Liver (tissue), 10 donors: ENCODE measurements at places on chromosomes 12 and 14. TPM values are rescaled to one million over a fixed set of nuclear protein-coding genes. Genes with fewer than 3 reads are reported as not detected.

DNA sequence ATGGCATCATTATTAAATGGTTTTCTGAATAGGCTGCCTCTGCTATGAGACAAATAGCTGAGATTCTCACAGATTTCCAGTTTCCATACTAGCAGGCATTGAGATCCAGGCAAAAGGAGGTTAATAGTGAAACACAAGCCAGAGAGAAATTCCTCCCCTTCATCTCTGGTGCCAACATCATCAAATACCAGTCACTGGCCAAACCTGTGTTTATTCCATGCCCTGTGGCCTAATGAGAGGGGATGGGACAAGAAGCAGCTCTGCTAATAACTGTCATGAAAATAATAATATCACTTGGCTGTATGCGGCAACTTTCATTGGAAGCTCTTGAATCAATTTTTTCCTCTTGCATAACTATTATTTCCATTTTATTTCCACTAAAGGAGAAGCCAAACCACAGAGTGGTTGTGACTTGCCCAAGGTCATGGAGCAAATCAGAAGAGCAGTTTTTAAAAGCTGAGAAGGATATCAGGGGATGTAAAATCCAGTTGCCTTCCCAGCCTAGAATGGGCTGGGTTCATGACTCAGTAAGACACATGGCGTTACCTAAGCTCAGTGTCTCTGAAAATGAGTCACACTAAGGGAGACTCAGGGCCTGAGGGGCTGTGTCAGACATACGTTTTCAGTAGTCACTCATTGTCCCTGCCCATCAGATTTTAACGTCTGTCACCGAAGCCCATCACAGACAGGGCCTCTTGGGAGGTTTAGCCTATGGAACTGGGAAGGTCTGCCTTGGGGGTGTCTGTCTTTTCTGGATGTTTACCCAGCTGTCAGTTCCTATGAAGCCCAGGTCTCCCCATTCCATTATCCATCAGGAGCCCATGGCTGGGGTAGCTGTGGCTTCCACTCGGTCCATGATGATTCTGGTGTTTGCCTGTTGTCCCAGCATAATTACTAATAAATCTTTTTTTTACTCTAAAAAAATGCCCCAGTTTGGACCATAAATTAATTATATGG, 208.8 kb upstream of the EEA1 start:
- DNase-seq: no peak
- H3K4me1 ChIP-seq: peaks cover 38% of the 10 kb centered on the region
- peak overlapping the region; percentile 68 for H3K27ac ChIP-seq

DNA sequence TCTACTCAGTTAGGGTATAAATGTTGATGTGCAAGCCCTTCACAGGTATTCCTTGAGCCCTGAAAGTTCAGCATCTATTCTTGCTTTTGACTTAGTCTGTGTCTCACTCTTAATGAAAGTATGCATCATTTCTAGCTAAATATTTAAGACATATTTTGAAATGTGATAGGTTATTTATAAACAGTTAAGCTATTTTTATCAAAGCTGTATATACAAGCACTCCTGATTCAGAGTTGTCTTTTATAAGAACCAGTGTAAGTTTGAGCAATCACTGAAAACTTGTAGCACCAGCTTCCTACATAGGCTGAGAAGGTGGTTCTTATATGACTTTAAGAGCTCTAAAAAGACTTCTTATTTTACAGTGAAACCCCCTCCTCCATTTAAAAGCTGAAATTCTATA, 98.6 kb downstream of the MYF5 start:
- no peaks in the 10 kb centered on the region for H3K4me1 ChIP-seq
- peaks cover 4% of the 10 kb centered on the region for H3K36me3 ChIP-seq
- H3K27me3 ChIP-seq: no peaks in the 10 kb centered on the region
- H3K27ac ChIP-seq: no peak overlapping the region

- H3K27ac ChIP-seq: no peak overlapping the region
- H3K36me3 ChIP-seq: no peaks in the 10 kb centered on the region
- no peak overlapping the region for H3K4me3 ChIP-seq
- peaks cover 3% of the 10 kb centered on the region for H3K27me3 ChIP-seq
Observed at GRCh38 chr14:22118899-22119477, 445.4 kb upstream of the OR4E1 start.

DNA sequence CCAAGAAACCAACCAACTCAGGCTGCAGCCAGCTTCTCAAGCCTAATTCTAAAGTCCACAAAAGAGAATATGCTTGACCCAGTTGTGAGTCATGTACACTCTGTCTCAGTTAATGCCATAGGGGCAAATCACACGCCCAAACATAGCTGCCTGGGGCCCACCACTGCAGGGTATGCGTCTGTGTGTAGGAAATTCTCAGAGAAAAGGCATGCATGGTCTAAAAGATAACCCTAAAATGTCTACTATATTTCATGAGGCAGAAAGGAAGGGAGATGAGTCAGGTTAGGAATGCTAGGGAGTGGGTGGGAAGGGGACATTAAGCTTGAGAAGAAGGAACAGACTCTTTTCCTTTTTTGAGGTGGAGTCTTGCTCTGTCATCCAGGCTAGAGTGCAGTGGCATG, 22.3 kb upstream of the SPTLC2 start:
- no peak overlapping the region for H3K27ac ChIP-seq
- H3K36me3 ChIP-seq: no peaks in the 10 kb centered on the region
- H3K4me3 ChIP-seq: no peak overlapping the region
- H3K27me3 ChIP-seq: no peaks in the 10 kb centered on the region
- H3K4me1 ChIP-seq: no peaks in the 10 kb centered on the region

- no peaks in the 10 kb centered on the region for H3K4me1 ChIP-seq
- H3K4me3 ChIP-seq: no peak overlapping the region
- no peaks in the 10 kb centered on the region for H3K36me3 ChIP-seq
- H3K27me3 ChIP-seq: no peaks in the 10 kb centered on the region
- DNase-seq: no peak
Observed at GRCh38 chr14:96705422-96706092, 91.6 kb upstream of the VRK1 start.

- no peak overlapping the region for H3K27ac ChIP-seq
- peaks cover 2% of the 10 kb centered on the region for H3K27me3 ChIP-seq
- no peak for DNase-seq
- no peak overlapping the region for H3K4me3 ChIP-seq
Observed at GRCh38 chr12:130372936-130373335, 35.2 kb downstream of the PIWIL1 start.

DNA sequence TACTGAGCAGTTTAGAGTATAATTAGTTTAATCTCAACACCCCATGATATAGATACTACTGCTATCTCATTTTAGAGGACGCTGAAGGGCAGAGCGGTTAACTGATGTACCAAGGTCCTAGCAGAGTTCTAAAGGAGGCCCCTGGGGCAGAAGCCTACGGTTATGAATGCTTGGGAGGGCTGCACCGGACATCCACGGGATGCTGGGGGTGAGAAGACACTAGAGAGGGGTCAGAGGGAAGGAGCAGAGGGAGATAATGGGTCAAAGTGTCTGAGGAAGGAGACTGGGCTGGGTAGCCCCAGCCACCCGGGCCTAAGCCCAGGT, 1.6 kb upstream of the ACTR6 start:
- H3K4me1 ChIP-seq: peaks cover 23% of the 10 kb centered on the region
- H3K27ac ChIP-seq: no peak overlapping the region
- H3K4me3 ChIP-seq: peak overlapping the region; percentile 93
- H3K36me3 ChIP-seq: peaks cover 3% of the 10 kb centered on the region

GRCh38 chr12:21985155-21985554, 43.9 kb upstream of the ABCC9 start:
- DNase-seq: no peak
- H3K4me1 ChIP-seq: no peaks in the 10 kb centered on the region
- no peak overlapping the region for H3K27ac ChIP-seq
- no peaks in the 10 kb centered on the region for H3K36me3 ChIP-seq

DNA sequence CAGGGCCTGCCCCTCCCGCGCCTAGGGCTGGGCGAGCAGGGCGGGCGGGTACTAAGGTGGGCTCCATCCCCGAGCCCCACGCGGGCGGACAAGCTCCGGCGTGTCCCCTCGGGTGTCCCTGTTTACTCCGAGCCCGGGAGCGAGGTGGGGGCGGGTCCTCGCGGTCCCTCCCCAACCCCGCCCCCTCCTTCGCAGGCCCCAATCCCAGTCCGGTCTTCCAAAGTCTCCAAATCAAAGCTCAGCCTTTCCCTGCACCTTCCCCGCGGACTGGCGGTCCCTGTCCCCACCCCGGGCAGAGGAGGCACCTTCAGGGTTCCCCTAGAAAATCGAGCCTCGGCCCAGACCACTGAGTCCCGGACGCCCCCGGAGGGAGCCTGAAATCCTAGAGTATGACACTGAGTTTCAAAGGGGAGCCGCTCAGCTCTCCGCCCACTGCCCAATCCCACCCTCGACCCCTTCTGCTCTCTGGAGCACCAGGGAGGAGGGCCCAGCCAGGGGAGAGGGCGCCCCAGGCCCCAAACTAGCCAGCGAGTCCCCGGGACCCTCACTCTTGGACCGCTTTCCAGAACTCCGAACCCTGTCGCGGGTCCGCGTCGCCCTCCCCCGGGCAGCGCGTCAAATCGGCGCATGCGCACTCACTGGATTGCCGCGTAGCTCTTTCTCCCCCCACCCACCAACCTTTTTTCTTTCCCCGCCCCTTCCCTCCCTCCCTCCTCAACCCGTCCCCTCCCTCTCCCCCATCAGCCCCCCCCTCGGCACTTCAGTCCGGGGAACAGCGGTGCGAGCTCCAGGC, at the start of gene LRP1:
LRP1 (plus strand) TSS at position 758 of the 793 bp plus-strand sequence. CDS start 482 bp downstream, outside the sequence.
- H3K4me1 ChIP-seq: peaks cover 12% of the 10 kb centered on the region
- H3K36me3 ChIP-seq: no peaks in the 10 kb centered on the region
- DNase-seq: peak; percentile 78
- peak within 1 kb of the TSS; percentile 90 for H3K4me3 ChIP-seq
- peak within 1 kb of the TSS; percentile 99 for H3K27ac ChIP-seq

DNA sequence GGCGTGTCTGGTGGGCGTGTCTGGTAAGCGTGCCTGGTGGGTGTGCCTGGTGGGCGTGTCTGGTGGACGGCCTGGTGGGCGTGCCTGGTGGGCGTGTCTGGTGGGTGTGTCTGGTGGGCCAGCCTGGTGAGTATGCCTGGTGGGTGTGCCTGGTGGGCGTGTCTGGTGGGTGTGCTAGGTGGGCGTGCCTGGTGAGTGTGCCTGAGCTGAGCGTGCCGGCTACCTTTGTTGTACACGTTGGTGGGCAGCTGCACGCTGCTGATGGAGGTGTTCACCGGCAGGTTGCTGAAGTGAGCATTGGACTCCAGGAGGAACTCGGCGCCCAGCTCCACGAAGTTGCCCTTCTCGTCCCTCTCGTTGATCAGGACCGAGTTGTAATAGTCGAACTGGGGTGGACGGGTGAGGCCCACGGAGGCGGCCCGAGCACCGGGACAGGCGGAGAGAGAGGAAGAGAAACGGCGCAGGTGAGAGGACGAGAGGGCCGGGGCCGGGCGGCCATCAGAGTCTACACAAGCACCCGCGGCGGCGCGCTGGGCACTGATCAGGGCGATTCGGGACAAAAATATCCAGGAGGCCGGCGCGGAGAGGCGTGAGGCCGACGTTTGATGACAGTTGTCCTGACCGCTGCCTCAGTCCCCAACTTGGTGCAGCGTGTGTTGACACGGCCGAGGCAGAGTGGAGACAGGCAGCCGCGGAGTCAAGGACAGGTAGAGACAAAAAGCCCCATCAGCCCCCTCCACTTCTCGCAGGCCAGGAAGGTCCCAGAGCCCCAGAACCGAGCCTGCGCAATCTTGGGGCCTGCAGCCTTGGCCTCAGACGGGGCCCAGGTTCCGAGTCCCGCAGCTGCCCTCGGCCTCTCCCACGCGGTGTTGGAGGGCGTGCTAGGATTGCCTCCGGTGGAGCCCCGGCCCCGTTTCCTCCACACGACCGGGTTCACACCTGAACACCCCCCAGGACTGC, 10.5 kb downstream of the CACNA2D4 start:
- H3K4me1 ChIP-seq: no peaks in the 10 kb centered on the region
- H3K36me3 ChIP-seq: no peaks in the 10 kb centered on the region
- H3K27me3 ChIP-seq: no peaks in the 10 kb centered on the region
- DNase-seq: peak; percentile 85
- no peak overlapping the region for H3K4me3 ChIP-seq
- no peak overlapping the region for H3K27ac ChIP-seq

GRCh38 chr12:21831791-21832344, 57.4 kb upstream of the KCNJ8 start:
- DNase-seq: no peak
- H3K27me3 ChIP-seq: no peaks in the 10 kb centered on the region
- no peak overlapping the region for H3K4me3 ChIP-seq
- peaks cover 20% of the 10 kb centered on the region for H3K4me1 ChIP-seq
- peak overlapping the region; percentile 9 for H3K27ac ChIP-seq
- H3K36me3 ChIP-seq: peaks cover 17% of the 10 kb centered on the region

GRCh38 chr12:13472690-13473089, 276.2 kb downstream of the EMP1 start:
- H3K27ac ChIP-seq: no peak overlapping the region
- no peaks in the 10 kb centered on the region for H3K27me3 ChIP-seq
- DNase-seq: no peak
- H3K4me1 ChIP-seq: no peaks in the 10 kb centered on the region

DNA sequence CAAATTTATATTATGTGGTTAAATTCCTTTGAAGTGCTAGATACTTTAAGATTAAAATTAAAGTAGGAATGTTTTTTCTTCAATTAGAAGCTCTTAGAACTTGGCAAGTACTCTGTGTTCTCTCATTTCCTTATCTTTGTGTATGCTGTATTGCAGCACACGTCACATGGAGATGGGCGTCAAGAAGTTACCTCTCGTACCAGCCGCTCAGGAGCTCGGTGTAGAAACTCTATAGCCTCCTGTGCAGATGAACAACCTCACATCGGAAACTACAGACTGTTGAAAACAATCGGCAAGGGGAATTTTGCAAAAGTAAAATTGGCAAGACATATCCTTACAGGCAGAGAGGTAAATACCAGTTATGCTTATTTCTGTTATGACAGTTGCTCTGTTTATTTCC, 19.7 kb downstream of the MARK3 start:
- H3K4me3 ChIP-seq: no peak overlapping the region
- H3K27ac ChIP-seq: peak overlapping the region; percentile 13
- H3K27me3 ChIP-seq: no peaks in the 10 kb centered on the region
- peaks cover 12% of the 10 kb centered on the region for H3K4me1 ChIP-seq
- DNase-seq: no peak

DNA sequence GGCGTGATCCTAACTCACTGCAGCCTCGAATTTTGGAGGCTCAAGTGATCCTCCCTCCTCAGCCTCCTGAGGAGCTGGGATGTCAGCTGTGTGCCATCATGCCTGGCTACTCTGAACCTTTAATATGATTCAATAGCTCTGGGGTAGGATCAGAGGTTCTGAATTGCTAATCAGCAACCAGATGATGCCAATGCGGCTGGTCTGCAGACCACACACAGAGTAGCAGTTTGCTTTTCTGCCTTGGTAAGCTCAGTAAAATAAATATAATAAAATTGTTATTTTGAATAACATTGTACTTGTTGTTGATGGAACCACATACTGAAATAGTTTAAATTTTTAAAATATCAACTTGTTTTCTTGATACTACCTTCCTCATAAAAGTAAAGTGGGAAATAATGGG, 86.6 kb downstream of the NTN4 start:
- H3K4me1 ChIP-seq: peaks cover 28% of the 10 kb centered on the region
- no peaks in the 10 kb centered on the region for H3K27me3 ChIP-seq
- H3K36me3 ChIP-seq: no peaks in the 10 kb centered on the region
- H3K4me3 ChIP-seq: no peak overlapping the region
- DNase-seq: no peak

Gene PPM1H
- total RNA-seq: 7.2 TPM

Gene FGD4
- total RNA-seq: 26.4 TPM

Gene TRIP11
- total RNA-seq: 28.4 TPM

Gene TAMALIN
- total RNA-seq: 1.9 TPM

Gene SPX
- 1.2 TPM for total RNA-seq

Gene CISTR
- total RNA-seq: not detected
